ENCODE measurements at places on chromosomes 12 and 14. TPM values are rescaled to one million over a fixed set of nuclear protein-coding genes. Genes with fewer than 3 reads are reported as not detected.

The ANHX gene
- total RNA-seq: not detected

The NEUROD4 gene
- not detected for total RNA-seq

The MFAP5 gene
- 0.90 TPM for total RNA-seq

The POTEM gene
- total RNA-seq: not detected

The ANKLE2 gene
- 66.4 TPM for total RNA-seq

The NAP1L1 gene
- total RNA-seq: 86.4 TPM

The TGM1 gene
- total RNA-seq: 0.56 TPM

The POU6F1 gene
- 0.90 TPM for total RNA-seq

The CRADD gene
- total RNA-seq: 14.0 TPM

The DCD gene
- not detected for total RNA-seq

The GPR132 gene
- under 0.01 TPM for total RNA-seq

The OR6C2 gene
- total RNA-seq: not detected

Measured in IMR-90 (cell line).